T-helper 17 cell (primary cell): ENCODE measurements at places on chromosomes 16 and 17.

GRCh38 chr17:4739122-4740024, at the start of the genes CXCL16 and ZMYND15:
CXCL16 (minus strand) TSS chr17:4739928; CDS start chr17:4739339, 589 bp downstream.
ZMYND15 (plus strand) TSS chr17:4739833; CDS start chr17:4740549, 716 bp downstream.
- DNase-seq, result peak; percentile 64

- no peak for DNase-seq
Observed at GRCh38 chr17:73586921-73587602, 57.2 kb downstream of the SDK2 start.

- no peak for DNase-seq
Observed at GRCh38 chr17:8322061-8322460, 12.0 kb downstream of the ARHGEF15 start.

DNA sequence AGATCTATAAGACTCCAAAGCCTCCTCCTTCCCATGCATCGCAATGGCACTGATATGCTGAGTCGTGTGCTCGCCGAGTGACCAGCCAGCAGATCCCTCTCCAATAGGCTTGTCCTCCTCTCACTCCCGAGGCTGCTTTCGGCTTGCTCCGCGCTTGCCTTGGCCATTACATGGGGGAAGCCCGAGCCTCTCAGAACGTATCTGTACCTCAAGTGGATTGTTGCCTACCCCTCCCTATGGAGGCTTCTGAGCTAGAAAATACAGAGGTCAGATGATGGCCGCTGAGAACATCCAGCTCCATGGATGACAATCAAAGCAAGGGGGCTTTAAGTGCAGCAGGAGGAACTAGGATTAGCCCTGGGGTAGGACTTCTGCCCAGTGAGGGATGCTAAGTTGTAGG, 7.7 kb upstream of the NLRP1 start:
- DNase-seq, result no peak

DNA sequence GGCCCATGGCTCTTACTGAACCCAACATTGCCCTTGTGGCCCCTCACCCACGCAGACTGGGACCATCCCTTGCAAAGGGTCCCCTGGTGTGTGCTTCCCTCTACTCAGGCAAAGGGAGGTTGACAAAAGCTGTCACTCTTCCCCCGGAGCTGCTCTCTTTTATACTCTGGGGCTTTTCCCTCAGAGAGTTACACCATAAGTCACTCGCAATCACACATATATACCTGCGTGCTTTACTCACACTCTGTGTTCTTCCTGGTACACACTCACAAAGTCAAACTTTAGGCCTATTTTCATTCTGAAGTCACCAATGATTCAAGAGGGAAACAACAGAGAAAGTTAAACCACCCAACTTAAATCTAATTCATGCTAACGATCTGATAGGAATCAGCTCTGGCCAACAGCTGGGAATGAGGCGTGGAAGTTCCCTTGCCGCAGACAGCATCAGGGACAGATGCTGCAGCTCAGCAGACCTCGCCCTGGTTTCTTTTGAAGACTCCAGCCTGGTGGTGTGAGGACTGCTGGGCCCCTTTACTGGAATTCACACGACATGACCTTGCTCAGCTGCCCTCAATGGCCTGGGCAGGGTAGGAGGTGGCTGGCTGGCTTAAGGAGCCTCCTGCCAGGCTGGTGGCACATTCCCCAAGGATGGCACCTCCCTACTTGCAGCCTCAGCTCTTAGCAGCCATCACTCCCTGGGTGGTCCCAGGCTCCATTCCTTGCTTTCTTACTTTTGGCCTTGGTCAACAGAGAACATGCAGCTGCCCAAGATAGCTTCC, 27.3 kb downstream of the HIC1 start:
- DNase-seq, result no peak

DNA sequence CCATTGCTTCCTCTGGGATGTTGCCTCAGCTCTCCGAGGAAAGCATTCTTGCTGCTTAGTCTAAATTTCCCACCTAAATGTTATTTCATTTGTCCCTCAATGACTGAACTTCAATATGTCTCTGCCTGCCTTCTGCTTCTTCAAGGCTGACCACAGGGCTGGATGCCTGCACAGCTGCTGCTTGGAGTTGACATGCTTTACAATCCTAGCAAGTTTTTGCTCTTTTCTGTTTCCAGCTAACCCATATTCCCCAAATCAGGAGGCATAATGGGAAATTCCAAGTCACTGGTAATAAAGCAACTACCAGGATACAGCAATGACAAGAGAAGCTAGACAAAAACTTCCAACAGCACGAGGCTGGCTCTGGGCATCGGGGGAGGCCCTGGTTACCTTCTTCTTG, 48.9 kb downstream of the GTF3C1 start:
- no peak for DNase-seq

GRCh38 chr17:67680445-67681224, 37.1 kb upstream of the NOL11 start:
- no peak for DNase-seq

DNA sequence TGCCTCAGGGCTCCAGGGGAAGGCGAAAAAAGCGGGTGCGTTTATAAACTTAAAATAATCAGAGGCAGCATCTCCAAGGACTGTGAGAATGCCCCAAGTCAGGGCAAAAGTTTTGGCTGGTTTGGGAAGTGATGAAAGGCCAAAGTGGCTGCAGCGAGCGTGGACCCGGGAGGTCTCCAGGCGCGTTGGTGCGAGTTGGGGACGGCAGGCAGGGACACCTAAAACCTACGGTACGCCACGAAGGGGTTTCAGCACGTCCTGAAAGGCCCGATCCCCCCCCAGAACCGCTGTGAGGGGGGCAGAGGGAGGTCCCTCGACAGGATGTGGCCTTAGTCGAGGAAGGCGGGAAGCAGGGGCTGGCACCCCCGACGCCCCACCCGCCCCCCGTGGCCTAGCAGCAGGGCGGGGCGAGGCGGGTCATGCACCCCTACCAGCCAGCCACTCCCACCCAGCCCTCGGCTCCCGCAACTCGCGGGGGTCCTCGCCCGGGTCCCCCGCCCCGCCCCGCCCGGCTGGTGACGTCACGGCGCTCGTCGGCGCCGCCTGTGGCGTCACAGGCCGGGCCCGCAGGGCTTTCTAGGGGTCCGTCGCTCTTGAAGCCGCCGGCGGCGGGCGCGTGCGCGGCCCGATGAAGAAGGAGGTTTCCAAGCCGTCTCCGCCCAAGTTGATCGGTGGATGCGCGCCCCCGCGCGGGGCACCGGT, at the start of gene MYCBPAP:
TSS of gene MYCBPAP (plus strand) at position 569 of the 702 bp plus-strand sequence. CDS start 236 bp downstream, outside the sequence.
- peak; percentile 64 for DNase-seq

GRCh38 chr16:22400900-22401299, 26.5 kb upstream of the CDR2 start:
- DNase-seq, result no peak

GRCh38 chr17:68443972-68444464, 13.3 kb downstream of the WIPI1 start:
- DNase-seq, result no peak

GRCh38 chr16:24540602-24541210, 1.3 kb downstream of the RBBP6 start:
- no peak for DNase-seq

DNA sequence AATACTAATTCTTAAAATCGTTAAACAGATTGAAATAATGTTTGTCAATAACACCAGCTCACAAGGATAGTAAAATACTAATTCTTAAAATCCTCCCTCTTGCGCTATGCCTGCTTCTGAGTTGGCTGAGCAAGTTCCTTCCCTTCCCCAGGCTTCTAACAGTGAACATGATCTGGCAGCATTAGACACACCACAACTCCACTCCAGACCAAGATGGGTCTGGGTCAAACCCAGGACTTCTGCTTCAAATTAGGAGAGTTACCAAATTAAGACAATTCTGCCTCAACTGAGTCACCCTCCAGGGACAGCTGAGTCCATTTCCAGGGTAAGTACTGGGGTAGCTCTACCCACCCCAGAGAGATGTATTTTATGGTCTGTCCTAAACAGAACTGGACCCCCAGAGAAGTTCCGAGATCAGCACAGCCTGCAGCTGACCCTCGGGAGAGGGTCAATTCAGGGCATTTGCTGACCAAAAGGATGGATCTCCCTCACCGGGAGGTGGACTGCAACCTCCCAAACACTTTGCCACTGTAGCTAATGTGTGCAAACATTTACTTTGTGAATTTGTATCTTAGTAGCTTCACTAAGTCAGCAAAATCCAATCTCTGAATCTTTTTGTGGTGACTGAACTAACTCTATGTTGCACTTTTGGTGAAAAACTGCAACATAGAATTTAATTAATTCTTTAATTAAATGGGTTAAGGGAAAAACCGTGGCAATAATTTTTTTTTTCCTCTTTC, 48.8 kb downstream of the ADCY9 start:
- no peak for DNase-seq

DNA sequence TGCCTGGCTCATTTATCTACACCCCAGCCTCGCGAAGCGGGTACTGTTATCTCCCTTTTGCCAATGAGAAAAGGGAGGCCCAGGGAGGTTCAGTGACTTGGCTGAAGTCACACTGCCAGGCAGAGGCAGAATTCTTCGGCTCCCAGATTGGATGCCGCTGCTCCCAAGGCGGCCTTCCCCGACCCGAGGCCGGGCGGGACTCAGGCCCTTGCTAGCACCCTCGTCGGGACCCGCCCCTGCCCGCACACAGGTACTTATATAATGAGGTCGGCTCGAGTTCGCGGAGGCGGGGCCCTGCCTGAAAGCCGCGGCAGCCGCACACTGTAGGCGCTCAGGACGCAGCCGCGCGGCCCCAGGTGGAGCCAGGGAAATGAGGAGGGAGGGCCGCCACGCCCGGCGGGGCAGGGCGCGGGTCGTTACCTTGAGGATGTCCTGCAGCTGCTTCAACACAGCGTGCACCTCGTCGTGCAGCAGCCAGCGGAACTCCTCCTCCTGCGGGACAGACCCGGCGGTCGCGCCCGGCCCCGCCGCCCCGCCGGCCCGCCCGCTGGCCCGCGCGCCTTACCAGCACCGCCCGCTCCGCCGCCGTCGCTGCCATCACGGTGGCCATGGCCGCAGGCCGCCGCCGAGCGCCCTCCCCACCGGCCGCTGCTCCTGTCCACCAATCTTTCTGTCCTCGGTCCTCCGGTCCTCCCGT, at the start of gene ROGDI:
TSS of gene ROGDI (minus strand) at position 672 of the 697 bp plus-strand sequence. CDS start at position 610, 62 bp downstream.
- DNase-seq, result peak; percentile 84

GRCh38 chr17:72121164-72122009, 567 bp downstream of the SOX9 start:
- DNase-seq, result no peak

DNA sequence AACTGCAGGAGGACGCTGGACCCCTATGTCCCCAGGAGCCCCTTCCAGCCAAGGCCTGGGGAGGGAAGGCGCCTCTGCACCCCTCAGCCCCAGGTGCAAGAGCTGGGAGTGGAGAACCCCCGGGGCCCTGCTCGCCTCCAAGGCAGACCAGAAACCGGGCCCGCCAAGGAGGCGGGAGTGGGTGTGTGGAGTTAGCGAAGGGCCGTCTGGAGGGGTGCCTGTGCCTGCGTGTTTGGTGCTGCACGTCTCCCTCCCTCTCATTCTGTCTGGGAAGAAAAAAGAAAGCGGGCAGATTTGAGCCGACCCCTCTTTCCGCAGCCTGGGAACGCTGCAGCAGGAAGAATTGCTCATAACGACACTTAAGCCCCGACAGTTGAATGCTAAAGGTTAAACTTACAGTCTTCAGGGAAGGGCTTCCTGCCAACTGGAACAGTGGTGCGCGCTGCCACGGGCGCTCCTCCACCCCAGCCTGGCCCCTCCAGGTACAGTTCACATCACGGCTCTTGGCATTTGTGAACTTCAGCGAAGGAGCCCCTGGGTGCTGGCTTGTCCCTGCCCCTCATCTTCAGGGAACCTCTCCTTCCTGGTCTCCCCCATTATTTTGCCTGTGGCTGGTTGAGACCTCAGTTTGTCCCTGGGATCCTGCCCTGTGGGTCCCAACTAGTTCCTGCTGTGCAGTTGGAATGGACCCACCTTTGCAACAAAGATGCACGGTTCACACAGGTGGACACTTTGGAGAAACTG, 19.2 kb upstream of the ZFHX3 start:
- no peak for DNase-seq

DNA sequence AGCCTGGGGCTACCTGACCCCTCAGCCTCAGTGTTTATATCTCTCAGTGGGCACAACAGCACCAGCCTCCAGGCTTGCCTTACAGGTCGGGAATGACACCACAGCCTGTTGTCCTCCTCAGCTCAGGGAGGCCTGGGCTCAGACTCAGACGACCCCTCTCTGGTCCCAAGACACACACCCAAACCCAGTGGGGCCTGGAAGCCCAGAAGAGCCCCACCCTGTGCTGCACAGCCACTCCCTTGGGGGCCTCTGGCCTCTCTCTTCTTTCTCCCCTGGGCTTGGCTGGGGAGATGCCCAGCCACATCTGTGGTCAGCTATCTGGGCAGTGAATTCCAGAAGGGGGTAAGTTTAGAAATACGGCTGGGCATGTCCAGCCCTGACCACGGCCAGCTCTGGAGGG, 2.4 kb downstream of the NATD1 start:
- DNase-seq, result no peak

DNA sequence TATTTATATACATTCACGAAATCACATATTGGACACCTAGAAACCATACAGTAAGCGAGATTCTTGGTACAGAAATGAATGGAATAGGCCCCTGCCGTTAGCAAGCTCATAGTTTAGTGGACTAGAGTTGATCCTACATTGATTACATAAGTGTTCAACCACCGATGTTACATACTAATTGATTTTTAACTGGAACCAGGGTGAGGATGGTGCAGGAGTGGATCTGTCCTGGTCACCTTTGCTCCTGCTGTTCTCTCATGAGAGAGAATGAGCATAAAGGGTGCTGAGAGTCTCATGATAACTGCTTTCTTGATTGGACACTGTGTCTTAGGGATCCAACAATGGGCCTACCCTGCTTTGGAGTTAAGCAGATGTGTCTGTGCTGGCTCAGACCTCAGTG, 13.9 kb downstream of the MAP2K4 start:
- DNase-seq, result no peak
